ENCODE measurements at places on chromosomes 12 and 14. TPM values are rescaled to one million over a fixed set of nuclear protein-coding genes. Genes with fewer than 3 reads are reported as not detected.

KRT85 gene
- total RNA-seq, result not detected

PZP gene
- total RNA-seq, result 1.6 TPM

ZDHHC22 gene
- total RNA-seq, result 0.18 TPM

TC2N gene
- 22.1 TPM for total RNA-seq

TRHDE gene
- 40.1 TPM for total RNA-seq

PPFIA2 gene
- 10.7 TPM for total RNA-seq

LRP1-AS gene
- not detected for total RNA-seq

SIX6 gene
- total RNA-seq, result not detected

KCNJ8 gene
- 28.3 TPM for total RNA-seq

CCDC38 gene
- total RNA-seq, result not detected

PIWIL1 gene
- total RNA-seq, result 0.35 TPM

SLC25A47 gene
- not detected for total RNA-seq

CLEC9A gene
- 0.93 TPM for total RNA-seq

HOXC12 gene
- total RNA-seq, result not detected

LMO3 gene
- 5.5 TPM for total RNA-seq

INSM2 gene
- not detected for total RNA-seq

OR4N2 gene
- not detected for total RNA-seq

FGF6 gene
- 1.3 TPM for total RNA-seq

OR4E2 gene
- not detected for total RNA-seq

GCH1 gene
- 8.1 TPM for total RNA-seq

CLECL1 gene
- total RNA-seq, result 0.35 TPM

LRRK2 gene
- total RNA-seq, result 42.7 TPM

SNRNP35 gene
- total RNA-seq, result 22.5 TPM

PRB2 gene
- not detected for total RNA-seq

ACACB gene
- total RNA-seq, result 54.4 TPM

ZNF891 gene
- 4.4 TPM for total RNA-seq

RPS29 gene
- 1,629 TPM for total RNA-seq

KLRD1 gene
- 0.47 TPM for total RNA-seq

RNU4-1 gene
- under 0.01 TPM for total RNA-seq

GLIPR1L1 gene
- not detected for total RNA-seq
